ENCODE measurements at places on chromosomes 1 and 21.

GRCh38 chr1:43367026-43367903, 546 bp downstream of the ELOVL1 start:
- peak; percentile 67 for DNase-seq

GRCh38 chr1:241447031-241447644, 72.4 kb downstream of the FH start:
- no peak for DNase-seq

GRCh38 chr1:41006942-41007865, 14.3 kb downstream of the SLFNL1 start:
- DNase-seq, result no peak

- no peak for DNase-seq
Observed at GRCh38 chr1:221725735-221726672, 15.9 kb downstream of the DUSP10 start.

- DNase-seq, result no peak
Observed at GRCh38 chr1:155202198-155202597, 5.5 kb downstream of the THBS3 start.

DNA sequence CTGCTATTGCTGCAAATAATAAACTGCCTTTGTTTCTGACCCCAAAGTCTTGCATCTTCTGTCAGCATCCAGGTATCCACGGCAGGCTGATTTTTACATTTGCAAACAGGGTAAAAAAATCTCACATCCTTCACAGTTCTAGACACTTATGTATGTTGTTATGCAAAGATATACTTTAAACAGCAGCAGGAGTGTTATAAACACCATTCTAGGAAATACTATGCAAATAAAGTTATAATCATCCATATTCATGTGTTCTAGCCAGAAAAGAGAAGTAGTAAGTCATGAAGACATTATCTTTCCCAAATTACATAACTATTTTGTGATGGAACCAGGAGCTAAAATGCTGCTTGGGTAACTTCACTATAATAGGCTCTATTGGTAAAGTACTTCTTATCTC, 534.2 kb downstream of the LTN1 start:
- DNase-seq, result no peak

DNA sequence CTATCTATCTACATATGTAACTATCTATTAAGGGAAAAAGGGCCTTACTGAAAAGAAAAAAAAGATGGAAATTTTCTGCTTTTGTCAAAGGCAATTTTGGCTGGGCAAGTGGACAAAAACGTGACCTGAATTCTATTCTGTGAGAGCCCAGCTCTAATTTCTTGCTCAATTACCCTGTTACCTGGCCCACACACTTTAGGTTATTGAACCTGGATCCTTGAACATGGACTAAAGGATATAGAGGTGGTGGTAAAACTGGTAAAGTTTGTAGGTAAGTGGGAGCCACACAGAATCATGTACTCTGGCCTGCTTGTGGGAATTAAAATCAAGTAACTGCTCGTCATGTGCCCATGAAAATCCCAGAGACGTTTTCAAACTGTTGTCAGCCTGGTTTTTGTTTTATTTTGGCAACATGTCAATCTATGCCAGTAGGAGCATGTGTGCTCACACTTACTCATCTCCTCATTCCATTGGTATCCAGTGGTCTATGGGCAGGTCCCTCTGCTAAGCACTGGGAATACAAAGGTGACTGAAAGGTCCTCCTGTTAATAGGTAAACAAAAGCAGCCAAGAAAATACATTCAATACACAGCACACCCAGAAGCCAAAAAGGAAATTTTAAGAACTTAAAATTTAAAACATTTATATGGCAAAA, 113.7 kb upstream of the WARS2 start:
- DNase-seq, result no peak

DNA sequence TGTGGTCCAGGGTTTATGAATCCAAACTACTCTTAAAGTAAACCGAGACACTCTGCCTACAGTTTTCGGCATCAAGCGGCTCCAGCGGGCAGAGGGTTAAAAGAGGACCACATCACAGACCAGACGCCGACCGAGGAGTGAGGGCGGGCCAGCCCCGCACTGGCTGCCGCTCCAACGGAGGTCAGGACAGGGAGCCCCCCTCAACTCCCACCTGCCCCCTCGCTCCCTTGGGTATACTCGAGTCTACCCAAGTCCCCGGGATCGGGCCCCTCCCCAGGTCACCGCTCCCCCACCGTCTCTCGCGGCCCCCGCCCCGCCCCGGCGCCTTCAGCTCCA, 312 bp downstream of the ARNT start:
- DNase-seq, result no peak

- no peak for DNase-seq
Observed at GRCh38 chr1:47572731-47573430, 135.0 kb downstream of the FOXD2 start.

DNA sequence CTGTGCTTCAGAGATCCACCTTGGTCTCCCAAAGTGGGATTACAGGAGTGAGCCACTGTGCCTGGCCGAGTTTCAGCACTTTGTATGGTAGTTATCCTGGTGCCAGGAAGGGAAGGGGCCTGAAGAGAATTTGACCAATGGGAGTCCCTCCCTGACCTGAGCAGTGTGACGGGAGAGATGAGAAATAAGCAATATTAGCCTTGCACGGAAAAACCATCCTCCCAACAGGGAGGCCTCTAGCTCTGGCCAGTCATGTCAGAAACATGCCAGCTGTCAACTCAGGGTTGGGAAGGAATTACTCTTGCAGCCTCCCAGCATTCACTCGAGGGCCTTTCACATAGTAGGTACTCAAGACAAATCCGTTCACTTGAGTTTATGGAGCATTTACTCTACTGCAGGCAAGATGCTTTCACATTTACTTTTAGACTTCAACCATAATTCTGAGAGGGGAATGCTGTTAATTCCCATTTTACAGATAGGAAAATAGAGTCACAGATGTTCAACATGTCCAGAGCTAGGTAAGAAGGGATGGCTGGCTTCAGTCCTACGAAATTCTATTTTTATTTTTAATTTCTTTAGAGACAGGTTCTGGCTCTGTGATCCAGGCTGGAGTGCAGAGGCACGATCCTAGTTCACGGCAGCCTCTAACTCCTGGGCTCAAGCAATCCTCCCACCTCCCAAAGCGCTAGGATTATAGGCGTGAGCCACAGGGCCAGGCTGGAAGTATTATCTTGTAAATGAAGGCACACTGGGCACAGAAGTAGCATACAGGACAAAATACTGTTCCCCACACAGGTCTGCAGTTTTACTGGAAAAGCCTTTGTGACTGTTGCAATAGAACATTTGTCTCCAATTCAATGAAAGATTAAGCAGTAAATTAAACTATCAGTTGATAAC, 3.2 kb upstream of the ATP13A2 start:
- no peak for DNase-seq

GRCh38 chr21:45415943-45416611, 11.1 kb downstream of the COL18A1 start:
- DNase-seq, result no peak

DNA sequence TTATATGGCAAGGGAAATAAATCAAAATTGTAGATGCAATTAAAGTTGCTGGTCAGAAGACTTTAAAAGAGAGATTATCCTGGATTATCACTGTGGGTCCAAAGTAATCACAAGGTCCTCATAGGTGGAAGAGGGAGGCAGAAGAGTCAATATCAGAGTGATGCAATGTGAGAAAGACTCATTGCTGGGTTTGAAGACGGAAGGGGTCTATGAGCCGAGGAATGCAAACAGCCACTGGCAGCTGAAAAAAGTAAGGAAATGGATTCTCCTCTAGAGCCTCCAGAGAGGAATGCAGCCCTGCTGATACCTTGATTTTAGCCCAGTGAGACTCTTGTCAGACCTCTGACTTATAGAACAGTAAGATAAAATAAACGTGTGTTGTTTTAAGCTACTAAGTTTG, 59.8 kb upstream of the MUTYH start:
- no peak for DNase-seq

- DNase-seq, result no peak
Observed at GRCh38 chr1:156822680-156823079, 6.0 kb upstream of the SH2D2A start.

GRCh38 chr1:24380508-24380907, 33.1 kb downstream of the STPG1 start:
- DNase-seq, result no peak

GRCh38 chr1:114324662-114324965, 170.9 kb upstream of the SYT6 start:
- no peak for DNase-seq

DNA sequence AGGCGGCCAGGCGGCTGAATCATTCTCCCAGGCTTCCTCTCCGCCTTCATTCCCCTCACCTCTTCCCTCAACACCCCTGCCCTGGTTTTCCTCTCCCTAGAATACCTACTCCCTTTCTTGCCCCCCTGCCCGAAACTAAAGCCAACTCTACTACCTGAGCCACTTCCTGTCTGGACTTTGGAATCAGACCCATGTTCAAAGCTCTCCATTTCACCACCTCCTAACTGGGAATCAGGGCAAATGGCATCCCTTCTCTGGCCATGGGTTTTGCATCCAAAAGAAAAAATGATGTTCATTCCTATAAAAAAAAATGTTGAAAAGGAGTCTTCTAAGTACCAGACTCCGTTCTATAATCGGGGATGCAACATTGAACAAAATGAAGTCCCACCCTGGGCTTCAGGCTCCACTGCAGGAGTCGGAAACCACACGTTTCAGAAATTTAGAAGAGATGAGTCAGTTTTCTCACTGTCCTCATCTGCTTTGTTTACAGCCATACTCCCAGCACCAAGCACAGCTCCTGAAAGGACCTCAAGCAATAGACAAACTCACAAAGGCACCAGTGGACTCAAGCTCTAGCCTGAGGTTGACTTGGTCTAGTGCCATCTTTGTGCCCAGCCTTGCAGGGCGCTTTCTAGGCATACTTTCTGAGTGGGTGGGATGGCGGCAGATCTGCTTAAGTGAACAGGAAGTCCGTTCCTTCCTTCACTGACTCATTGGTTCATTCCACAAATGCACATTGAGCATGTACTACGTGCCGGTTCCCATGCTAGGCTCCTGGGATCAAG, 176.2 kb downstream of the IGSF21 start:
- no peak for DNase-seq

DNA sequence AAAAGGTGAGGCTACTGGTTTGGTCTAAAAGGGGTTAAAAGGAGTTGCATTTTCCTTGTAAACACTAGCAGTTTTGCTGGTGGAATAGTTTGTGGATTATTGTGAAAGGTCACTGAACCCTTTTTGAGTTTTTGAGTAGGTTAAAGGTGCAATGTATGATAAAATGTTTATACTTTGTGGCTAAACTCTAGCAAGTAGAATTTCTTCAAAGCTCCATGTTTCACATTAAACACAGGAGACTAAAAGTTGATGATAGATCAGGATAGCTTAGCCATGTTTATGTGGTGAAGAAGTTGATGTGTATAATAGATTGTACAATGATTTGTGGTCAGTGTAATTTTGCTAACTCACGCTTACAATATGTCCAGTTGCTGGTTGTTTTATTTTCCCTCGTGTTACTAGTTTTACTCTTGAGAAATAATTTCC, 13.1 kb downstream of the ZNF326 start:
- no peak for DNase-seq

- no peak for DNase-seq
Observed at GRCh38 chr1:188022661-188023060, 1193.9 kb downstream of the PLA2G4A start.

All from CMK (cell line).